ENCODE measurements at places on chromosomes 1 and 21. TPM values are rescaled to one million over a fixed set of nuclear protein-coding genes. Genes with fewer than 3 reads are reported as not detected.

The LAMB3 gene
- total RNA-seq = 5.9 TPM

The CREG1 gene
- 78.5 TPM for total RNA-seq

The SPRR2D gene
- not detected for total RNA-seq

The HPDL gene
- not detected for total RNA-seq

The PDE4B gene
- 12.0 TPM for total RNA-seq

The RBP7 gene
- 39.3 TPM for total RNA-seq

The ANKRD65 gene
- total RNA-seq = 3.0 TPM

The MCOLN2 gene
- total RNA-seq = 0.19 TPM

The ZNF326 gene
- 17.4 TPM for total RNA-seq

The KDM5B gene
- total RNA-seq = 10.8 TPM

The PSMD4 gene
- 164 TPM for total RNA-seq

The FALEC gene
- not detected for total RNA-seq

The RNU1-4 gene
- total RNA-seq = 4,572 TPM

The BRDT gene
- not detected for total RNA-seq

The GPR157 gene
- total RNA-seq = 49.0 TPM

The LDLRAD1 gene
- not detected for total RNA-seq

The HES5 gene
- 1.3 TPM for total RNA-seq

The RHD gene
- total RNA-seq = not detected

The TRNAU1AP gene
- 15.9 TPM for total RNA-seq

The NR5A2 gene
- total RNA-seq = 1.6 TPM

The OR2T11 gene
- total RNA-seq = not detected

The GUCA2A gene
- total RNA-seq = not detected

The DMBX1 gene
- total RNA-seq = not detected

The HECTD3 gene
- total RNA-seq = 25.7 TPM

The UBE2U gene
- total RNA-seq = 0.95 TPM

The RORC gene
- 11.3 TPM for total RNA-seq

The HMCN1 gene
- 7.6 TPM for total RNA-seq

The DEDD gene
- 29.2 TPM for total RNA-seq

The KLF17 gene
- total RNA-seq = not detected

The CNN3 gene
- 57.0 TPM for total RNA-seq

The SPRR2B gene
- total RNA-seq = not detected

The PGBD5 gene
- 15.5 TPM for total RNA-seq

The CLEC20A gene
- not detected for total RNA-seq

The PRKAA2 gene
- 77.9 TPM for total RNA-seq

The S100A4 gene
- 164 TPM for total RNA-seq

The RASSF5 gene
- 5.3 TPM for total RNA-seq

The LRRC53 gene
- total RNA-seq = not detected

The PDIK1L gene
- 4.0 TPM for total RNA-seq

The LCE3B gene
- not detected for total RNA-seq

The EXO1 gene
- 0.65 TPM for total RNA-seq

The VWA1 gene
- total RNA-seq = 20.5 TPM

The C8A gene
- not detected for total RNA-seq

The BACE2 gene
- total RNA-seq = 14.5 TPM

The WNT2B gene
- total RNA-seq = 1.5 TPM

The CELA2B gene
- not detected for total RNA-seq

The TTC39A gene
- 22.7 TPM for total RNA-seq

The THBS3 gene
- total RNA-seq = 5.7 TPM

The BTBD8 gene
- total RNA-seq = 4.3 TPM
